ENCODE measurements at places on chromosomes 16 and 17.

- DNase-seq = no peak
Measured at GRCh38 chr17:39688945-39689344, 1.1 kb upstream of the PGAP3 start.

DNA sequence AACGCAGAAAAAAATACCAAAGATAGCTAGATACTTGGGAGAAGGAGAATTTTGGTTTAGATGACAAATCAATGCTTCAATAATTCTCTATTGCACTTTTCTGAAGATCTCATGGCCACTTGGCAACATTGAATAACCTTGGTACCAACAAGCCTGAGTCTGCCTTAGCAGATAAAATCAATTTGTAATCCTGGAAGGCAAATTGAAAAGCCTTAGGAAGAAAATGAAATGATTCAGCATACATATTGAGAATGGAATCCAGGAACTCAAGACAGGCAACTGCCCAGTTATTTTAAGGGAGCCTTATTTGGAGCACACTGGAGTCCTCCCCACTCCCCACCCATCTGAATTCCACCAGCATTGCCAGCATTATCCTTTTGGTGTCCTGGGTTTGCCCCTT lies 109.3 kb upstream of the SOX9 start:
- no peak for DNase-seq

- DNase-seq = no peak
Measured at GRCh38 chr17:51231999-51232398, 27.9 kb downstream of the MBTD1 start.

GRCh38 chr16:50267151-50267631 lies 840 bp downstream of the ADCY7 start:
- DNase-seq = no peak

GRCh38 chr17:50955667-50956120 lies 89.5 kb upstream of the TOB1 start:
- DNase-seq = no peak

- DNase-seq = no peak
Measured at GRCh38 chr17:4958102-4958501, 7.2 kb downstream of the ENO3 start.

- no peak for DNase-seq
Measured at GRCh38 chr17:2814049-2814448, 17.8 kb downstream of the RAP1GAP2 start.

GRCh38 chr16:1772362-1772907 lies at the start of gene EME2:
Gene EME2, plus strand, starts transcription at chr16:1772810. Its CDS starts 418 bp downstream, at chr16:1773228.
- no peak for DNase-seq

DNA sequence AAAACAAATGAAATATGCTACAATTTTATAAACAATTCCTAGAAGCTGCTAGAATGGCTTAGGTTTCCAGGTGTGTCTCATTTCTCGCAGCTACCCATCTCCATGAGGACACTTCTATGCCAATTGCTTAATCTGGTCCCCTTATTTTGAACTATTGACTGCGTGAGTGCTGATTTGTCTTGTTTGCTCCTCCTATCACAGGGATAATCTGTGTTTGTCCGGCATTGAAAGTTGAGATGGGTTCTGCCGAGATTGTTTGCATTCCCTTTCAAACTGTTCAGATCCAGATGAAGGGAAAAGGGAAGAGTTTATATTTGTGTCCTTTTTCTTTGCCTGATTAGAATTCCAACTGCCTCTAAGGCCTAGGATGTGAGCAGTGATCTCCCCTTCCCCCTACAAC lies 21.7 kb upstream of the COX10 start:
- no peak for DNase-seq

- no peak for DNase-seq
Measured at GRCh38 chr17:50157891-50158290, 7.4 kb upstream of the PPP1R9B start.

DNA sequence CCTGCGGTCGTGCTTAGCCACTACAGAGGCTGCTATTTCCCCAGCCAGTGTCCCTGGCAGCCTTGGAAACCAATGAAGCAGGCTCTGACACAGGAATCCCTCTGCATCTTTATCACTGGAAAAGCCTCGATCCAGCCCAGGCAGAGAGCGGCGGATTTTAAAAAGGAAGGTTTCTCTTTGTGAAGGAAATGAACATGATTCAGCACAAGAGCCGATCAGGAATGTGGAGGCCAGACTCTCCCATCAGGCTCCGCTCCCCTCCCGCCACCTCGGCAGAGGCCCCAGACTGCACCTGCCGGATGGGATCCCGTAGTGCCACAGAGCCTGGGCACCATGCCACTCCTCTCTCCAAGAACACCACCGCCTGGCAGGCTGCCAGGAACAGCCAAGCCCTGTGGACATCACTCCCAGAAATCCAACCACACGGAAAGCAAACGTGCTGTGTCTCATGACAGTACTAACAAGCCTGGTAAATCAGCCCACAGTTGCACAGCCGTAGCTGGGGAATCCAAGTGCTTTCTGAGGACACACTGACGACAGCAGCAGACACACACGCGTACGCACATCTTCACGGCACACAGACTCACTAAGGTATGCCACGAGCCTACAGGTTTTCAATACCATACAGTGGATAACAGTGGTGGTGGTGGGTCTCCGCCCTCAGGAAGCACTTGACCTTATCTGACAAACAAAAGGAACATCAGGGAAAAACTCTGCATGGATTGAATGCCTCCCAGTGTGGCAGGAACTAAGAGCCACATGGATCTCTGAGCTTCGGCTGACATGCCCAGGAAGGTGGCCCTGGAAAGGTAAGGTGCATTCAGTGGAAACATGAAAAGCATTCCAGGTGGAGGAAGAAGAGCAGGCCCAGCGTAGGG lies 5.4 kb downstream of the LRRC75A start:
- DNase-seq = no peak

DNA sequence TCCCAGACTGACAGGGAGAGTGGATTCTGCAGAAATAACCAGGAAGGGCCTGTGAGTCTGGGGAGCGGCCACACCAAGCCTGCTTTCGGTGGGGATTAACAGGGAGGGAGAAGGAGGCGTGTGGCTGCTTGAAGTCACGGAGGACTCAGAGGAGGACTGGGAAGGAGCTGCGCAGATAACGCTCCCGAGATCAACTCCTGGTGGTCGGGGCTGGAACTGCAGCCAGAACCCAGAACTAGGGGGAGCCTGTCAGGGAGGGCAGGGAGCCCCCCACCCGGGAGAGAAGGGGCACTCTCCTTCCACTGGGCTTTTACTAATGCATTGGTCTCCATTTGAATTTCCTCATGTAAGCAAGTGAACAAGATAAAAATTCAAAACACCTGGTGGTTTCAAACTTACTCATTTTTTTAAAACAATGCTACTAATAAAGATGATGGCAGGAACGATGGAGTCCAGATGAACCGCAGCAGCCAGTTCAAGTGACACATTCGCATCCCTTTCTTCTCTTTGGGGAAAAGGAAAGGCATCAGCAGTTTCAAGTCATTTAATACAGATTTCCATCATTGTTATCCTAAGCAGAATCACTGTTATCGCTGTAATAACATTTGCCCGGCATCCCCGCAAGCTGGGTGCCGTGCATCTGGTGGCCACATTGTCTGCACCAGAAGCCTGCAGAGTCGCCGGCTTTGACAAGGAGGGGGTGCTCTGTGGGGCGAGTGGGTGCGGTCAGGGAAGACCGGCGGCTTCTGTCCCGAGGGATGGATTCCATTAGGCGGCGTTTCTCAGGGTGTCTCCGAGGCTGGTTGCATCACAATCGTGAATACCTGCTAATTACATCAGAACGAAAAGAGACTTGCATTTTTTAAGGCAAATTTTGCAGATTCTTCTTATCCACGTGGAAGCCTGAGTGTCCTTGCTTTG lies 183.0 kb downstream of the FOXL1 start:
- DNase-seq = no peak

GRCh38 chr17:51845776-51846175 lies 312.7 kb downstream of the CA10 start:
- no peak for DNase-seq

- DNase-seq = no peak
Measured at GRCh38 chr16:83187405-83187804, 560.6 kb downstream of the CDH13 start.

DNA sequence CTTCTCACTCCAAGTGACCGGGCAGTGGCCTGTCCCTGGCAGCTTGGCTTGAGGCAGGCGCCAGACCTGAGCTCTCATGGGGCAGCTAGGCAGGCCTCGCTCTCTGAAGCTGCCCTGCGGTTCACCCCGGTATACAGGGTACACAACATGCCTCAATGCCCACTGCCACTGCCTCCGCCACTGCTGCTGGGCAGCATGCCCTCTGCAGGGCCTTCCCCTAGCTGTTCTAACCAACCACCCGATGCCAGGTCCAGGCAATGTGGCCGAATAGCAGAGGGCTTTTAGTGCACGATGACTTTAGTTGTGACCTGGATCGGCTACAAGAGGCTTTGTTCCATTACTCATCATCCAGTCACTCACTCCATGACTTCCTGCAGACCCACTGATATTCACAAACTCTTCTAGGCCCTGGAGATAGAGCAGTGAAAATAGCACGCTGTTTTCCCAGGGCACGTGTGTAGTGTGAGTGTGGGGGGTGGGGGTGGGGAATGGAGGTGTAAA lies 19.7 kb downstream of the CDC42EP4 start:
- no peak for DNase-seq

- DNase-seq = no peak
Measured at GRCh38 chr16:28218109-28218508, 6.3 kb upstream of the XPO6 start.

- DNase-seq = no peak
Measured at GRCh38 chr16:88796278-88796677, 7.3 kb upstream of the CDT1 start.

DNA sequence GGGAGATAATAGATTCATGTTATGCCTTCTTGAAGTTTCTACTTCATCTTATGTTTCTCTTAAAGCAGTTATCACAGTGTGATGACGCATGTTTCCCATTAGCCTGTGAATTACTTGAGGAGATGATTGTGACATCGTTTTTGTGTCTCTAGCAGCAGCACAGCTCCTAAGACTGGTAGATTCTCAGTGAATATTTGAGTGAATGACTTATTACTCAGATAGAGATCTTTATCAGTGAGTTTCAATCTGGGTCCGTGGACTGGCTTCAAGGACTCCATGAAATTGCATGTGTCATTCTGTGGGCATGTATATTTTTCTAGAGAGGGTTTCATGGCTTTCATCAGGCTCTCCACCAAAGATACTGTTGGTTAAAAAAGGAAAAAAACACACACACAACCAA lies 29.9 kb downstream of the YPEL2 start:
- DNase-seq = no peak

DNA sequence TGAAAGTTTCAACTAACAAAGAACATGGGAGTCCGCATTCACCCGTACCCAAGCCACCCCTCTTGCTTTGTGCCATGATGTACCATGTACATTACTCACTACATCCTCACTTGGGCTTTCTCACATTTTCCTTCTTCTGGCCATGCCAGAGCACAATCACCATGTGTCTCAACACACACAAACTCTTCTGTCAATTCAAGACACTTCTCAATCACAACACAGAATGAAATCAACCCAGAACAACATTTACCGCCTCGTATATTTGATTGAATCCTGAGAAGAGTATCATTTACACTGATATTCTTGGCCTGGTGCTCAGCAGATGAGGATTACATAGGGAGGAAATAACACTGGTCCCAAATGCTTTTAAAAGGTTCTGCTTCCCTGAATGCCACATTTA lies 4.5 kb downstream of the ADAMTS18 start:
- no peak for DNase-seq

- DNase-seq = no peak
Measured at GRCh38 chr17:45756266-45756991, 27.7 kb upstream of the CRHR1 start.

DNA sequence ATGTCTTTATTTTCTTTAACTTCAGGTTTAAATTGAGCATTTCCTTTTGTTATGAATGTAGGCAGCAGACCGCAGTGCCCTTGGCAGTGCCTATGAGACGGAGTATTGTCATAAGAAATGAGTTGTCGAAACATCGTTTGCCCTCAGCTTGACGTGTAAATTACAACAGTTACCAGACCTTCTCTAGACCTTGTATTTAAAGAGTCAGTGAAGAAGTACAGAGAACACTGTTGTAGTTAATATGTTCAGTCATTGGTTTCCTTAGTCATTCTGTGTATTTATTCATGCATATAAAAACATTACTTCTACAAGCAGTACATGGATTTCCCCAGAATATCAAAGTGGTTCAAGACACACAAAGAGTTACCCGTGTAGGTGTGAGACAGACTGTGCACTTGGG lies 19.0 kb downstream of the IRF8 start:
- DNase-seq = no peak
